ENCODE measurements at places on chromosomes 6 and 20. TPM values are rescaled to one million over a fixed set of nuclear protein-coding genes. Genes with fewer than 3 reads are reported as not detected.

Gene ENPP5
- 0.43 TPM for total RNA-seq

Gene PARD6B
- 4.3 TPM for total RNA-seq

Gene FAM83B
- total RNA-seq: not detected

Gene FAM83D
- total RNA-seq: 10.5 TPM

Gene FAXC
- not detected for total RNA-seq

Gene TRIM15
- total RNA-seq: 0.84 TPM

Gene SLC2A4RG
- total RNA-seq: 43.5 TPM

Gene LPA
- total RNA-seq: not detected

Gene CALHM5
- total RNA-seq: not detected

Gene SLX4IP
- 10.9 TPM for total RNA-seq

Gene RIMS4
- 0.05 TPM for total RNA-seq

Gene POM121L2
- total RNA-seq: not detected

Gene MYT1
- 0.23 TPM for total RNA-seq

Gene ZNFX1
- 37.8 TPM for total RNA-seq

Gene NFS1
- total RNA-seq: 46.0 TPM

Gene LY6G6F
- total RNA-seq: not detected

Gene CYP24A1
- not detected for total RNA-seq

Gene NOTCH4
- total RNA-seq: 0.79 TPM

Gene GGTLC1
- total RNA-seq: not detected

Gene HUS1B
- 0.89 TPM for total RNA-seq

Gene CCHCR1
- 64.2 TPM for total RNA-seq

Gene MAP7
- total RNA-seq: 1.3 TPM

Gene VWA7
- 3.4 TPM for total RNA-seq

Gene ARMH2
- total RNA-seq: not detected

Gene MLIP
- total RNA-seq: not detected

Gene MCCD1
- total RNA-seq: not detected

Gene STXBP5
- total RNA-seq: 22.1 TPM

Gene ADIG
- not detected for total RNA-seq

Gene SLC52A3
- not detected for total RNA-seq

Gene C6orf15
- total RNA-seq: not detected

Gene C20orf204
- total RNA-seq: 28.6 TPM

Gene DEF6
- 127 TPM for total RNA-seq

Gene SNRPB2
- 71.6 TPM for total RNA-seq

Gene WFDC12
- total RNA-seq: not detected

Gene ZBTB12
- total RNA-seq: 0.88 TPM

Gene ID4
- total RNA-seq: not detected

Gene ANKRD66
- total RNA-seq: not detected

Gene ZNF337
- total RNA-seq: 16.2 TPM

Gene CLPSL2
- not detected for total RNA-seq

Gene KIAA1755
- total RNA-seq: not detected

Gene ABRACL
- 81.8 TPM for total RNA-seq

Gene CGAS
- total RNA-seq: 26.9 TPM

Gene SCUBE3
- total RNA-seq: 0.16 TPM

Gene NHLRC1
- 0.14 TPM for total RNA-seq

Gene TDRD6
- total RNA-seq: not detected

Gene SLC2A10
- not detected for total RNA-seq

Gene SASH1
- 0.91 TPM for total RNA-seq

Gene RAET1L
- total RNA-seq: not detected

Gene MRAP2
- not detected for total RNA-seq

Gene CRIP3
- 0.90 TPM for total RNA-seq

Gene OXT
- total RNA-seq: 1.8 TPM

Gene MRPL18
- 58.5 TPM for total RNA-seq

Gene LHFPL5
- not detected for total RNA-seq

Gene HAO1
- not detected for total RNA-seq

Gene SIRPB2
- not detected for total RNA-seq

Gene EMILIN3
- not detected for total RNA-seq

Gene DNAH8
- total RNA-seq: 0.41 TPM

Gene MUCL3
- total RNA-seq: not detected

Gene SLC22A16
- not detected for total RNA-seq

Gene PEX7
- total RNA-seq: 3.8 TPM
